CD4-positive, CD25-positive, alpha-beta regulatory T cell (primary cell): ENCODE measurements at places on chromosomes 3 and 15. TPM values are rescaled to one million over a fixed set of nuclear protein-coding genes. Genes with fewer than 3 reads are reported as not detected.

DNA sequence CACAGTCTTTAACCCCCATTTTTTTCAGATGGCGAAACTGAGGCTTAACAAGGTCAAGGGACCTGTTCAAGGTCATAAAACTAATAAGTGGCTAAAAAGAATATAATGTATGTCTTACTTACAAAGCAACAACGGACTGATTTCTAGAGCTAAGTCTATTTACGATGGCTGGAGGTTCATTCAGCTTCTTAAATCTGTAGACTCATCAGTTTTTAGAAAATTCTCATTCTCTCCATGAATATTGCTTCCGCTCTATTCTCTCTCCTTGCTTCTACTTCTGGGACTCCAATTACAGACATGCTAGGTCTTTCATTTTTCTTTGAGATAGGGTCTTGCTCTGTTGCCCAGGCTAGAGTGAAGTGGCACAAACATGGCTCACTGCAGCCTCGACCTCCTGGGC, 68.9 kb downstream of the WHAMM start:
- DNase-seq = no peak

- no peak for DNase-seq
Observed at GRCh38 chr3:3080309-3080708, 29.9 kb downstream of the IL5RA start.

DNA sequence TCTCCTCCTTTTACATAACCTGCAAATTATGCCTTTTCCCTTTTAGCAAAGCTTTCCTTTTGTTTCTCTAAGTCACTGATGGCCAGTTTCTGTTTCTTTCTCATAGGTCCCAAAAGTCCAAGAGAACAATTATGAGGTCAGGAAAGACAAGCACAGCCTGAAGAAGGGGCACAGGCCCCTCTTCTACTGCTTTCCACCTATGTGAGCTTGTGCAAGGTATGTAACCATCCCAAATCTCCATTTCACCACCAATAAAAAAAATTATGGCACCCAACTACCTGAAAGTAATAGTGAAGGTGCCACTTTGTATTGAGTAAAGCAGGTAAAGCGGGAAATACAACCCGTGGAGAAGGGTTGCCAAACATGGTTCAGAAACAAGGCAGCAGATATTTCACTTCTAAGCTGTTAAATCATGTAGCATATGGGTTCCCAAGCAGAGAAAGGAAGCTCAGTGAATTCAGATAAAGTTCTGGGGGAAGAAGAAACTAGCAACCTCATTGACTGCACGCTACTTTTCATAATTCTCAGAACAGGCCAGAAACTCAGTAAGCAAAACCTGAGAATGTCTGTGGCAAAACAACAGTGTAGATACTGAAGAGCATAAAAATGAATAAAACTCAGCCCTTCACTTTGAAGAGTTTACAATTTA, 4.2 kb downstream of the PLOD2 start:
- DNase-seq = no peak

HTR3C gene
- not detected for total RNA-seq

DNA sequence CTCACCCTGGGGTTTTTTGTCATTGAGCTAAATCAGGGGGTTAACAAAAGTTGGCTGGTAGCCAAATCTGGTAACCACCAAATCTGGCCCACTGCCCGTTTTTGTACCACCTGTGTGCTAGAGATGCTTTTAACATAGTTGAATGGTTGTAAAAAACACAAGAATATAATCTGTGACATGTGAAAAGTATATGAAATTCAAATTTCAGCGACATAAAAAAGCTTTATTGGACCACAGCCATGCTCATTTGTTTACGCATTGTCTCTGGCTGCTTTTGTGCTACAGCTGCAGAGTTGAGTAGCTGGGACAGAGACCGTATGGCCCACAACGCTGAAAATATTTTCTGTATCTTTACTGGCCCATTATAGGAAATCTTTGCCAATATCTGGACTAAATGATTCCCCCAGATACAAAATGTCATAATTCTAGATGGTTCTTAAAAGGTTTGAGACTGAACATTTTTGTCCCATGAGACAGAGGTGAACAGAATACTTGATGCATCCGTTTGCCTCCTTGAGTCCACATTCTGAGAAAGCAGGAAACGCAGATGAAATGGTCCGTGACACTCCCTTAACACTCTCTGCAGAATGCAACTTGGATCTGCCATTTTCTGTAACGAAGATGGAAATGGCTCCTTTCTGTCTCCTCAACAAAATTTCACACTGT, 120.9 kb upstream of the PDZRN3 start:
- DNase-seq = no peak

DNA sequence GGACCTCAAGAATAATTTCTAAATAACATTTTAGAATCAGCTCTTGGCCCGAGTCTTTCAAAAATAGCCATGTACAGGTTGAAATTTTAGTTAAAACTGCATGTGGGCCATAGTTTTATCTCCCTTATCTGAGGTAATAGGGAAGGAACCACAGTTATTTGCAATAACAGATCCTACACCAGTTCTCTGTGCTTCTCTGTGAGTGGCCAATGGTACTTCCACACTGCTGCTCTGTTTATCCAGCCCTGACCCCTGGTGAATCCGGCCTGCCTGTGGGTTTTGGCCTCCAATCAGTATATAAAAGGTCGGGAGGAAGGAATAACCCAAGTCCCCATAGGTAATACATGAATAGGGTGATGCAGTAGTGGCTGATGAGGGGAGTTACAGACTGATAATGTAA, 48.0 kb upstream of the TNIK start:
- no peak for DNase-seq

DNA sequence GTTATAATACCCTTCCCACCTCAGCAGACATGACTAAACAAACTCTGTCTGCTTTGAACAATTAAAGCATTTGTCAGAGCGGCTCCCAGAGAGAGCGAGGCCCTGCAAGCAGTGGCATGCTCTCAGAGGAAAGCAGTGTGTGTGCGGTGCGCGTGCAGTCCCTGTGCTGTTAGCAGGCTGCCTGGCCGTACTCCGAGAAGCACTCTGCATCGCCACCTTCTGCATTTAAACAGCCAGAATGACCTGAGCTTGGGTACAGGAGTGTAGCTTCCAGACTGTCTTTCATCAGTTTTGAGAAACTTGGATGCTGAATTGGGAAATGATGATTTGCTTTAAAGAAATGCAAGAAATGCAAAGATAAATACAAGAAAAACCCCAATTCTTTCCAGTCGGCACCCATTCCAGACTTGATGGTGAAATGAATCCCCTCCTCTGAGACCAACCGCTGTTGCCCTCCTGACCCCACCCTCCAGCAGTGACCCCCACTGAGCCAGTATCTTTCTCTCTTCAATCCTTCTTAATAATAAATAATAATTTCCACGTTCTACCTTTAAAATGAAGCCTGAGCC, 113.5 kb downstream of the VGLL4 start:
- DNase-seq = no peak

DNA sequence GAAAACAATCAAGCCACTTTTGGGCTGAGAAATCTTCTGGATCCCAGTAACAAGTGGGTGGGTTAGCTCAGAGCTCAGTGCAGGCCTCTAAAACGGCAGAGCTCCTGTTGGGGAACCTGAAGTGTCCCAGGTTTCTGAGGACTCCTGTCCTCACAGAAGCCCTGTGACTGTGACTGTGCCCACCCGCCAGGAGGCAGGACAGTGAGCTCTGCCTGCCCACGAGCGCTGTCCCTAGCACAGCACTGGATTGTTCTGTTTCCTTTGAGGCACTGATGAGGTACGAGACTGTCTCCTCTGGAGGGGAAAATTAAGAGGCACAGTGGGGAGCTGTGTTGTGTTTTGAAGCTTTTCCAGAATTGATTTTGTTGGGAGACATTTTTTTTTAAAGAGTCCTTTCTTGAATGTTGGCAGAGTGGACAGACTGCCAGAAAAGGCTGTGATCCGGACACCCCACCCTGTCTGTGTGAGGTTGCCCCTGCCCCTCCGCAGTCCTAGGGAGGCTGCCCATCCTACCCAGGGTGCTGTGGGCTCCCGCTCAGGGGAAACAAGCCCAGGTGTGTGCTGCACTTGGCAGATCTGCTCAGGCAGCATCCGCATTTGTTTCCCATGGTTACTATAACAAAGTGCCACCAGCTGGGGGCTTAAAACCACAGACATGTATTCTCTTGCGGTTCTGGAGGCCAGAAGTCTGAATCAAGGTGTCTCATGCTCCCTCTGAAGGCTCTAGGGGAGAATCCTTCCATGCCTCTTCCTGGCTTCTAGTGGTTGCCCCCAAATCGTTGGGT, 66.6 kb upstream of the LARS2 start:
- DNase-seq = peak; percentile 29

EEF1AKMT4 gene
- total RNA-seq = 0.84 TPM

DNA sequence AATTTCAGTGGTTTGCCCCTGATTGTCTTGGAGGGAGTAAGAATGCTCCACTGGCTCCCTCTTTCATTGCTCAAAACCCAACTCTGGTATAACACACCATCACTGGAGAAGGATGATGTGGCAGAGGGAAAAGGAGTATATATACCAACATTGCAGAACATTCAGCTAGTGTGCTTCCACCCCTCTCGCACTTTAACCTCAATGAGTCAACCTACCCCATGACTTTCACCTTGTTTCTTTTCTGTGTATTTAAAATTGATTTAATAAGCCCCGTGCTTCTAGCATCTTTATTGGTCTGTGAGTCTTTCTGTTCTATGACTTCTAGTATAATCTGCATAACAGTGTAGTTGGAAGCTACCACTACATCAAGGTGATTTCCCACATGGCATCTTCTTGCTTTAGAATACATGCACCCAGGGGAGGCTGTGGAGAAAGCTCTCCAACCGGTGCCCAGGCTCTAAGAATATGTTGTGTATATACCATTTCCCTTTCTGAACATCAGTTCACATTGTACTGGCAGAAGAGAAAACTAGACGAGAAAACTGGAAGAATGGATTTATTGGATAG, 595.1 kb upstream of the TGFBR2 start:
- DNase-seq = no peak

DNA sequence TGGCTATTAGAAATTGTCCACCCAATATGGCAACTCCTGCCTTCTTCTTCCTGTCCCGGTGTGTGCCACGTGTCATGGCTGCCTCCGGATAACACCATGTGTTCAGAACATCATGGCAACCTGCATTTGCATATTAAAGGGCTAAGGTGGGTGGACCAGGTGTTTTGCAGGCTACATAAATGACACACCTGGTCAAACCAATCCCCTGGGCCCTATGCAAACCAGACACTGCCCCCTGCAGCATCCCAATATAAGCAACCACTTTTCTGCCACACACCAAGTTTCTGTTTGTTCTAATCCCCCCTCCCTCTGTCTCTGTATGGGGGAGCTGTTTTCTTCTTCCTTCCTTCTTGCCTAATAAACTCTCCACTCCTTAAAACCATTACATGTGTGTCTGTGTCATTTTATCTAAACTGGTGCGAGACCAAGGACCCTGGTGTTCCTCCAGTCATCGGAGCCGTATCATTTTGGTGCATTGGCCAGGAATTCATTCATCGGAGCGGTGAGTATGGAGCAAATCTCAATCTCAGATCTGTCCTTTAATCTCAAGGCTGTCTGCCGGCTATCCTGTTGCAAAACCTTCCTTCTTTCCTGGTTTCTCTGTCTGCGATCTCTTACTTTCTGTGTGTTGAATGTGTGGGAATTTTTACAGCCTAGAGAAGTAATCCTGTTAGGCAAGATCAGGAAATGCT, 44.5 kb downstream of the NCEH1 start:
- peak; percentile 38 for DNase-seq

- no peak for DNase-seq
Observed at GRCh38 chr3:98811048-98811447, 47.9 kb downstream of the ST3GAL6 start.

- DNase-seq = peak; percentile 70
Observed at GRCh38 chr3:50321336-50322114, 1.0 kb downstream of the HYAL2 start.

CCR8 gene
- total RNA-seq = 87.2 TPM

- DNase-seq = no peak
Observed at GRCh38 chr3:189953551-189953950, 167.1 kb downstream of the P3H2 start.

EPHA6 gene
- total RNA-seq = not detected

CYP11A1 gene
- total RNA-seq = not detected

DNA sequence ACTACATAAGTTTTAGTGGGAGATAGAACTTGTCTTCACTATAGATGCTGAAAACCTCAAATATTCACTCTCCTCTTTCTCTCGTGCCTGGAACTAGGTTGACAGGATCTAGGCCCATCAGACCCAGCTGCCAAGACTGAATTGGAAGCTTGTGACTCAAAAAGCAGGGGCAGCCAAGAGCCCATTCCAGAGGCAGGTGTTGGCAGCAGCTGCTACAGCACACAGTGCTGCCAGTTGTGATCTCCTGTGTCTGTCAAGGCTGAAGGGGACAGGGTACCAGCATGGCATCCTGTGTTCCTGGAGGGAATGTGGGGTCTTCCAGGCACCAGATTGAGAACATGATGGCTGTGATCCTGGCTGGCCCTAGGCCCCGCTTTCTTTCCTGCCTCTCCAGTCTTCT, 92.5 kb upstream of the MB21D2 start:
- no peak for DNase-seq

CCDC33 gene
- not detected for total RNA-seq

- peak; percentile 60 for DNase-seq
Observed at GRCh38 chr3:133448478-133449122, 48.7 kb downstream of the BFSP2 start.

GRCh38 chr3:177475356-177475665, 278.0 kb upstream of the TBL1XR1 start:
- no peak for DNase-seq
